NCI-H1092 (cell line): ENCODE measurements at places on chromosomes 11 and 22.

DNA sequence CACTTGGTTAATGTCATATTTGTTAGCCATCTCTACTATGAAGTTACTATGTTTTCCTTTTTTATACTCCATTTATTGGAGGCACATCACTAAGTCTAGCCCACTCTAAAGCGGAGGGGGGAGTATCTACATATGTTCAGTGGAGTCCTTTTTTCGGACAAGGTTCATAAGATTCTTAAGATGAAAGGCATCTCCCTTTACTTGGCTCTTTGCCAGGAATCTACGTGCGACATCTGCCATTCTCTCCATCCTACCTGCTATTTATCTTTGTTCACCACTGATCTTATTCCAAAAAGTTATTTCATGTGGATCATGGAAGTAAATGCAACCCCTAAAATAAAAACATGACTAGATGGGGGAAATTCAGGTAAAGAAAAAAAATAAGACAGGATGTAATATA lies 77.4 kb upstream of the YWHAH start:
- DNase-seq = no peak

- no peak for DNase-seq
These were observed 124.2 kb downstream of the SWAP70 start for GRCh38 chr11:9787981-9788521.

DNA sequence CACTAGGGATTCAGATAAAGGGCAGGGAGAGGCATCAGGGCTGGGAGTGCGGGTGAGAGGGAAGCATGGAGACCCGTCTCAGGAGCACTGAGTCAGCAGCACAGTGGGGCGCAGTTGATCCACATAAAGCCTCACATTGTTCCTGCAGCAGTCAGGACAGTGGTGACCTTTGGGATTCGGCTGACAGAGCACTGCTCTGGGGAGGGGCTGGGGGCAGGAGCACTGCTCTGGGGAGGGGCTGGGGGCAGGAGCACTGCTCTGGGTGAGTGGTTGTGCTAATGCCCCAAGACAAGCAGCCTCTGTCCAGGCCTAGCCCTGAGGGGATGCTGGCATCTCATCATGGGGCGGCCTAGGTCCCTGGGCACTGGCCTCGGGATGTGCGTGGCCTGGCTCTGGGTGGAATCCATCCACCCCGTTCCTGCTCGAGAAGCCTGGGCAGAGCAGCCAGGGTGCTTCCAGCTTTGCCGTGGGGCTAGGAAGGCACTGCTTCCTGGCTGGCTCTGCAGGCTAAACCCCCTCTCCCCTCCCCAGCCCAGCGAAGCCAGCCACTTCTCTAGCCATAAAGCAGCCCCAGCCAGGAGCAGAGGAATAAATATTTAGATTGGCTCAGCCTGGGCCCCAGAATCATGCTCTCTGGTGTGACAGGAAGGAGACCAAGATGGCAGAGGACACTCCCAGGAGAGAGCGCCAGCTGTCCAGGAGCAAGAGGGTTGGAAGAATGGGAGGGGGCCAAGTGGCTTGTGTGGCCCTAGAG lies 7.3 kb downstream of the OAF start:
- DNase-seq = peak; percentile 54

- no peak for DNase-seq
These were observed 183.2 kb upstream of the PITPNB start for GRCh38 chr22:28102151-28102812.

DNA sequence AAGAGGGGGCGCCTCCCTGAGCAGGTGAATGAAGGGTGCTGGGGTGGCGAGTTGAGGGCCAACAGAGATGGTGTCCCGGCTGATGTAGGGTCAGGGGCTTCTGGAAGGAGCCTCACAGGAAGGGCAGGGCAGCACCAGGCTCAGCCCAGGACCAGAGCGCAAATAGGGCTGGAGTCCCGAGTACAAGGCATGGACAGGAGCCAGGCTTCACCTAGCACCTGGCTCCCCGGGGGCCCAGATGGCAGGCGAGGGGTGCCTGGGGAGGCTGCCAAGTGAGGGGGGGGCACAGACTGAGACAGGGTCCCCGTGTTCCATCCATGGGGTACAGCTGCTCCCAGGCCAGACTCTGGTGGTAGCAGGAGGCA lies 105.8 kb downstream of the KCNQ1 start:
- DNase-seq = no peak

DNA sequence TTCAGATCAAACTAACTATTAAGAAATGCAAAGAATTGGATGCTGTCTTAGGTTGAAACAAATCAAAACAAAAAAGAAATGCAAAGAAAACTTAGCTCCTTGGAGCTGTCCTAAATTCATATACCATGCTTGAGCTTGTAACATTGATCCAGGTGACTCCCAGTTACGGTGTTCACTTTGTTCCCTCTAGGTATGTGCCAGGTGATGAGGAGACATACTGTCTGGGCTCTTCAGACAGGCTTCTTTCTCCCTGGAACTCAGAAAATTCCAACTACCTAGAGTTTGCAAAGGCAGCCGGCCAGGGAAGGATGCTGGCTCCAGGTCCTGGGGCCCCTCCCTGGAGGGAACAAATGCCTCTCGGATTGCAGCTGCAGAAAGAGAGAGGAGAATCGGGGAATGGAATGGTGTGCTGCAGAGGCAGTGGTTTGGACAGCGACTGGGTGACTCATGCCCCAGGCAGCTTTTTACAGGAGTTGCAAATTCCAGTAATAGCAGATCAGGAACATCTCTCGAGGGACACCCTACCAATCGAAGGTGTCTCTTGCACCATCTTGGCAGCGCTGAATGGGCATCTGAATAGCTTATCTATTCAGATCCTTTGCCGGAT lies 12.3 kb upstream of the ASPHD2 start:
- DNase-seq = no peak
